ENCODE measurements at places on chromosomes 16 and 17.

DNA sequence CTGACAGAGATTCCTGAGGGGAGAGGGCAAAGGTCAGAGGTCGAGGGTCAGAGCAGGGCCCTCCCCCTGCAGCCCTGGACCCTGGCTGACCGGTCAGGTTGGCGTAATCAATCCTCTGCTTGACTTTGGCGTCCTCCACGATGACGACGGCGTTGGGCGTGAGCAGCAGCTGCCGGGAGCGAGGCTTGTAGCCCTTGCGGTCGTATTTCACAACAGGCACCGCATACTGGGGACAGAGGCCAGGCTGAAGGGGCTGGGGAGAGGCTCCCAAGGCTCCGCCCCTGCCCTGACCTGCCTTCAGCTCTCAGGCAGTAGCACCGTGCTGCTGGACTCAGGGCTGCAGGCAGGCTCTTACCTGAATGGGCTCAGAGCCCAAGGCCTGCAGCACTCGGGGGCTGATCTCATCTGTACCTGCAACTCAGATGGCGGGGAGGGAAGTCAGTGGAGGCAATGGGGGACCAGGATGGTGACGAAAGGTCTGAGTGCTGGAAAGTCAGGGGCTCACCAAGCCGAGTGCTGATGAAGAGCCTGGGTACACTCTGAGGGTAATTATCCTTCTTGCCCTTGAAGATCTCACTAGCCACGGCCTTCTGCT, 12.0 kb upstream of the CRK start:
- no peak for DNase-seq

DNA sequence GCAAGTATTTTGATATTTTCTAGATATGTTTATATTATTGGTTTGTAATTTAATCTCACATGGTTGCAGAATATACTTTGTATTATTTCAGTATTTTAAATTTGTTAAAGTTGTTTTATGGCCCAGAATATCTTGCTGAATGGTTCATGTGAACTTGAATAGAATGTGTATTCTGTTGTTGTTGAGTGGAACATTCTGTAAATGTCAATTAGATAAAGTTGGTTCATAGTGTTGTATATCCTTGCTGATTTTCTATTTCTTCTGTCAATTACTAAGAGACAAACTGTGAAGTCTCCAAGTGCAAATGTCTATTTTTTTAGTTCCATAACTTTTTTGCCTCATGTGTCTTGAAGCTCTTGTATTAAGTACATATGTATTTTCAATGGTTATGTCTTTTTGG, 411.7 kb downstream of the NPIPA7 start:
- no peak for DNase-seq

DNA sequence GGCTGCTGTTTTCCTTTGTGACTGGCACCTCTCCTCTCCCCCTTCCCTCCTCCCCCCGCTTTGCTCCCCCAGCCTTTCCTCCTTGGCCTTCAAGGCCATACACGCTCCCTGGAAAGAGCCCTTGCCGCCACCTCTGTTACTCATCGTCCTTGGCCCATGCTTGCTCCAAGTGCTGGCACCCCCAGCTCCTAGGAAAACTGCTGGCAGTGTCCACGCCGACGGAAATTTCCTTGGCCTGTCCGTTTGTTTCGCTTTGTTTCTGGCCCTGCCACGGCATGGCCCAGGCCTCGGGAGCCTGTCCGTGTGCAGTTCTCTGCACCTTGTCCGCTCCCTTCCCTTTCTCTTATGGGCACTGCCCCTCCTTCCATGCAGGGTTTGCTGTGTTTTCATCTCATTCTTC, 18.0 kb downstream of the CA5A start:
- DNase-seq: no peak

DNA sequence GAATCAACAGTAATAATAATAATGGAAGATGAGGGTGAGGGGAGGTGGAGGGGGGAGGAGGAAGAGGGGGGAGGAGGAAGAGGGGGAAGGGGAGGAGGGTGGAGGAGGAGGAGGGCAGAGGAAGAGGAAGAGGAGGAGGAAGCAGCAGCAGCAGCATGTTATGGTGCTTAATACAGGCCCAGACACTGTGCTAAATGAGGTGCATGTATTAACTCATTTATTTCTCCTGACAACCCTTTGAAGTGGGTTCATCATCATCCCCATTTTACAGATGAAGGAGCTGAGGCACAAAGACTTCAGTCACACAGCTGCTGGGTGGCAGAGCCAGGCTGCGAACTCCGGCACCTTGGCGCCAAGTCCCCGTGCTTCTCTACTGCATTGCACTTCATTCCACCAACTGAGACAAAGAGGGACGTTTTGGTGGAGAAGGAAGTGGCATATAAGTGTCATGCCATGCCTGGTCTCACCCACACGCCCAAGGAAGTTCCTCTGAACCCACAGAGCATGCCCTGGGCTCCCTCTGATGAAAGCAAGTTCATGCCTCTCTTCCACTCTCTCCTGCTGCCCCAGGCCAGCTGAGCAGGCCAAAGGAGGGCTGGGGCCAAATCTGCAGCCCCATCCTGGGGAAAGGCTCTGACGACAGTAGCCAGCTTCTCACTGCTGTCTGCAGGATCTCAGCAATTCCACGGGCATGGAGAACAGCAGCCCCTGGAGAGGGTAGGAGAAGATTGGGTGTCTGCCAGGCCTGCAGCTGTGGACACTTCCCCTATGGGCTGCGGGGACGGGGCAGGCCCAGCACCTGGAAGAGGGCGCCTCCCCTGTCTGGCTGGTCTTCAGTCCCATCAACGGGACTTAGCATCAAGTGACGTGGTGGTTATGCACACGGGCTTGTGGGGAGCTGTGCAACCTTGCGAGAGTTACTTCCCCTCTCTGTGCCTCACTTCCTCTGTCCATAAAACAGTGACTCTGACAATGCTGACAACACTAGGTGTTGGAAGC, 21.8 kb downstream of the XYLT1 start:
- no peak for DNase-seq

GRCh38 chr16:19239511-19240155, 45.9 kb upstream of the CLEC19A start:
- no peak for DNase-seq

DNA sequence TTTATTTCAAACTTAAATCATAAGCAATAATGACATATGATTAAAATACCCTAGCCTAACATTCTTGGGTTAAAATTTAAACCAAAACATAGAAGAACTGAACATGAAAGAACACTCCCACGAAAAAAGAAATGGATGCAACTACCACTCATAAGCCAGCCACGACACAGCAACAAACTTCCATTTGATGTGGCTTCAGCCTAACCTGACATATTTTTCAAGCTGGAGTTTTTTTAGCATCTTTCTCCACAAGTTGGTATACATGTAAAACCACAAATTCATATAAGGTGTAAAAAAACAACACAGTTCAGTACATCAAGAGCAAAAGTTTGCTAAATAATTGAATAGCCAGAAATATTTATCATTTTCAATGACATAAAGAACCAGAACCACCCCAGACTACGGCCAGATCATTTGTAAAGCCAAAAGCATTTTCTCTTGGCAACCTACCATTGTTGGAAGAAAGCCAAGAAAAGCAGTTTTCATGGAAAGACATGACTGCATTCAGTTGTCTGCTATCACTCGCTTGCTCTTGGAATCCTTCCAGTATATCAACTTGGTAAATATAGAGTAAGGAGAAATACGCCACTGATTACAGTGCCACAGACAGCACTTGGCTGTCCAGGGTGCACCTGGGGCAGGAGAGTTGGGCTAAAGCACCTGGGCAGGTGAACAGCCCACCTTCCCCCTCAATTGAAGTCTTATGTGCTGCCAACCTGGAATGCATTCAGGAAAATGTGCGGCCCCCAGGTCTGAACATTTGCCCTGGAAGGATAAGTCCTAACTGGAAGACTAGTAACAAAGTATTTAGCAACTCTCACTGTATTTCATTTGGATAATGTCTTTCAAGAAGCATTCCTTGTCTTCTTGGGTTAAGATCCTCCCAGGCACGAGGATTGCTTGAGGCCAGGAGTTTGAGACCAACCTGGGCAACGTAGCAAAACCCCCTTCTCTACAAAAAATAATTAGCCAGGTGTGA, 60.5 kb downstream of the CREBBP start:
- no peak for DNase-seq

DNA sequence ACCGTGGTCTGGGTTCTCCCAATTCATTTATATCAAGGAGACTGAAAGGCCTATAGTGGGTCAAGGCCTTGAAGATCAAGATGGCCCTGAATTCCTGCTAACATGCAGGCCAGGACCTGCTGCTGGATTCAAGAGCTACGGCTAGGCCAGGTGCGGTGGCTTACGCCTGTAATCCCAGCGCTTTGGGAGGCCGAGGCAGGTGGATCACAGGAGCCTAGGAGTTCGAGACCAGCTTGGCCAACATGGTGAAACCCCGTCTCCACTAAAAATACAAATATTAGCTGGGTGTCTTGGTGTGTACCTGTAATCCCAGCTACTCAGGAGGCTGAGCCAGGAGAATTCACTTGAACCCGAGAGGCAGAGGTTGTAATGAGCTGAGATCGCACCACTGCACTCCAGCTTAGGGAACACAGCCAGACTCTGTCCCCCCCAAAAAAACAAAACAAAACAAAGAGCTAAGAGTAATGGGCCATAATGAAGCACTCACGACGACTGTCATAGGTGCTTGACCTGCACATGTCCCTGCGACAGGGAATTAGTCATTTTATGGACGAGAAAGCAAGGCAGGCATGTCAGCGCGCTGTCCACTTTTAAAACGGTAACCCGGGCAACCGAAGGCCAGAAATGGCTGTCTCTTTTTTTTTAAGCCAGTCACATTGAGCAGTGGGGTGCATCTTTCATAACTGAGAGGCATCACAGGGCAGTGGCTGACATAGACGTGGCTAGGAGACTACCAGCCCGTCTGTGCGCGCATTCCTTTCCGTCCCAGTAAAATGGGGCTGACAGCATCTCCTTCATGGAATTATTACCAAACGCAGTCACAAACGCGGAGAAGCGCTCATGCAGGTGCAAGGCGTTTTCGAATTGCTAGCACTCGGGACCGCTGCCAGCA, 1.0 kb upstream of the FBRS start:
- no peak for DNase-seq

Measured in cortex of kidney (tissue), 1 donor.